ENCODE measurements at places on chromosomes 3 and 15. TPM values are rescaled to one million over a fixed set of nuclear protein-coding genes. Genes with fewer than 3 reads are reported as not detected.

DNA sequence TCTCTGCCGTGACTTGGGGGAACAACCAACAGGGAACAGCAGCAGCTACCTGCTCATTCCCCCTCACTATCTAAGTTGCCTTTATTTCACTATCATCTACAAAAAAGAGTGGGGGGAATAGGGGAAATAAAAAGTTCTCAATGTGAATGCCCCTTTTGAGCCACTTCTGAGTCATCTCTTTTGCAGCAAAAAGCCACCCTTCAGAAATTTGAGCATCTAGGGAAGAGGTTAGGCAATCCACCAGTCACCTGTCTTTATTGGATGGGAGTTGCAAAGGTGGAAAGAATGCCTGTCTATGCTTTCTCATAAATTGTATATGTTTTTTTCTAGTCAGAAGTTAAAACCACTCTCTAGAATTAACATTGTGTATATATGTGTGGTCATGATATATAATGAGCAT is 41.1 kb downstream of the GPD1L start:
- H3K4me1 ChIP-seq = no peaks in the 10 kb centered on the region
- no peak overlapping the region for H3K27ac ChIP-seq
- DNase-seq = no peak
- no peaks in the 10 kb centered on the region for H3K27me3 ChIP-seq

SPESP1 gene
- 1.0 TPM for total RNA-seq

GRCh38 chr3:37198996-37199395 is 24.6 kb upstream of the LRRFIP2 start:
- H3K4me1 ChIP-seq = no peaks in the 10 kb centered on the region
- no peaks in the 10 kb centered on the region for H3K27me3 ChIP-seq
- no peaks in the 10 kb centered on the region for H3K36me3 ChIP-seq
- no peak overlapping the region for H3K27ac ChIP-seq
- H3K4me3 ChIP-seq = no peak overlapping the region

HYAL1 gene
- 0.13 TPM for total RNA-seq

GRCh38 chr15:61031532-61031931 is 197.6 kb downstream of the RORA start:
- no peak overlapping the region for H3K27ac ChIP-seq
- H3K4me1 ChIP-seq = no peaks in the 10 kb centered on the region
- H3K4me3 ChIP-seq = no peak overlapping the region
- no peaks in the 10 kb centered on the region for H3K36me3 ChIP-seq

- H3K36me3 ChIP-seq = no peaks in the 10 kb centered on the region
- no peak for DNase-seq
- H3K27me3 ChIP-seq = no peaks in the 10 kb centered on the region
- no peak overlapping the region for H3K4me3 ChIP-seq
- no peaks in the 10 kb centered on the region for H3K4me1 ChIP-seq
Observed at GRCh38 chr15:27872355-27872754, 226.8 kb downstream of the OCA2 start.

- no peaks in the 10 kb centered on the region for H3K27me3 ChIP-seq
- H3K27ac ChIP-seq = peak within 1 kb of the TSS; percentile 70
- H3K4me1 ChIP-seq = peaks cover 17% of the 10 kb centered on the region
- no peaks in the 10 kb centered on the region for H3K36me3 ChIP-seq
- peak within 1 kb of the TSS; percentile 84 for H3K4me3 ChIP-seq
Observed at GRCh38 chr3:184154885-184155643, at the start of gene DVL3. Gene DVL3, plus strand, starts transcription at chr3:184155377. Its CDS starts 259 bp downstream, at chr3:184155636.

- no peak for DNase-seq
- no peaks in the 10 kb centered on the region for H3K4me1 ChIP-seq
- H3K36me3 ChIP-seq = no peaks in the 10 kb centered on the region
Observed at GRCh38 chr15:50137330-50137761, 18.3 kb upstream of the ATP8B4 start.

DLL4 gene
- total RNA-seq = not detected

ADAMTS7 gene
- total RNA-seq = 0.13 TPM

- H3K27me3 ChIP-seq = no peaks in the 10 kb centered on the region
- H3K36me3 ChIP-seq = peaks cover 11% of the 10 kb centered on the region
- no peak for DNase-seq
Observed at GRCh38 chr15:64695561-64695992, 79.8 kb downstream of the RBPMS2 start.

DNA sequence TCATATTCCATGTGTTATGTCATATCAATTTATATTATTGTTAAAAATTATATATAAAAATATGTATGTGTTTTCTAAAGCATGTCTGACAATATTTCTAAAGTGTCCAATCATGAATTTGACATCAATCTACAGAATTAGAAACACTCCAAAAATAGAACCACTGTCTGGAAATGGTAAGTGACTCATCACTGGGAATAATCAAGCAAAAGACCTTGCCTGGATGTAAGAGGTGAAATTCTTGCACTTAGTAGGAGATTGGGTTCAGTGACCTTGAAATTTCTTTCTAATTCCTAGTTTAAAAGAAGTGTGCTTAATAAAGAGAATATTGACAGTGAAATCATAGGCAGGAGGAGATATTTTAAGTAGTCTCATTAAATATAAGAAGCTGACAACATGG is 188.8 kb downstream of the ZNF385D start:
- H3K4me1 ChIP-seq = no peaks in the 10 kb centered on the region
- H3K27ac ChIP-seq = no peak overlapping the region
- no peak for DNase-seq
- H3K27me3 ChIP-seq = no peaks in the 10 kb centered on the region
- no peak overlapping the region for H3K4me3 ChIP-seq

RASSF1 gene
- total RNA-seq = 71.9 TPM

DNA sequence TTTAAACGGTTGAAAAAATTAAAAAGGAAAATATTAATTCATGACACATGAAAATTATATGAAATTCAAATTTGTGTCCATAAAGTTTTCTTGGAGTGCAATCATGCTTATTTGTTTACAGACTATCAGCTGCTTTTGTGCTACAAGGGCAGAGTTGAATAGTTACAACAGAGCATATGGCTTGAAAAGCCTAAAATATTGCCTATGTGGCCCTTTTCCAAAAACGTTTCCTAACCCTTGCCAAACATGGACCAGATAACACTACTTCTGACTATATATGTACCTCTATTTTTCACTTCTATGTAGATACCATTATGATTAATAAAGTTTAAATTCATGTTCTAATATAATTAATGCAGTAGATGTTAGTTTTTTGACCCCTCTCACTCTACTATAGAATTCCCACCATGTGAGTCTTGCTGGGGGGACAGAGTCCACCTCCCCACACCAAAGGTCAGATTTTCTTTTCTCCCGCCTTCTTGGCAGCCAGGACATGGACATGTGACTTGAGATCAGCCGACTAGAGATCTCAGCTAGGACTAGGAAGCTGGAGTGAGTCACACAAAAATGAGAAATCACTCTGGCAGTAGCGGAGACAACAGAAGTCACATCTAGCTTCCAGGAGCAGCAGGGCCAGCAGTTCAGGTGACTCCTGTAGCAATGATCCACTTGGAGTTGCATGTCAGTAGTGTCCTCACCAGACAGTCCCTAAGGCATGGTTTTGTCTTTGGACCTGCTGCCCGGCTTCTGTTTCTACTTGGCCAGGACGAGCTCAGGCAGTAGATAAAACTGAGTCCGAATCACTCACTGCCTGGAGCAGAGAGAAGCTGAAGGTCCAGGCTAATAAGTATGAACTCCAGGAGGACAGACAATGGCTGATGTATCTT is 22.4 kb downstream of the CIAO2A start:
- H3K27ac ChIP-seq = peak overlapping the region; percentile 45
- H3K4me3 ChIP-seq = no peak overlapping the region
- no peaks in the 10 kb centered on the region for H3K27me3 ChIP-seq
- peaks cover 6% of the 10 kb centered on the region for H3K4me1 ChIP-seq
- DNase-seq = no peak

GRCh38 chr3:122255757-122256439 is 69.2 kb upstream of the CSTA start:
- no peaks in the 10 kb centered on the region for H3K4me1 ChIP-seq
- H3K27me3 ChIP-seq = no peaks in the 10 kb centered on the region
- no peaks in the 10 kb centered on the region for H3K36me3 ChIP-seq

GRCh38 chr3:138441256-138441655 is 6.8 kb downstream of the ESYT3 start:
- no peaks in the 10 kb centered on the region for H3K36me3 ChIP-seq
- no peaks in the 10 kb centered on the region for H3K4me1 ChIP-seq
- DNase-seq = no peak
- H3K27ac ChIP-seq = no peak overlapping the region
- no peaks in the 10 kb centered on the region for H3K27me3 ChIP-seq

CSNK1G1 gene
- 25.6 TPM for total RNA-seq

DNA sequence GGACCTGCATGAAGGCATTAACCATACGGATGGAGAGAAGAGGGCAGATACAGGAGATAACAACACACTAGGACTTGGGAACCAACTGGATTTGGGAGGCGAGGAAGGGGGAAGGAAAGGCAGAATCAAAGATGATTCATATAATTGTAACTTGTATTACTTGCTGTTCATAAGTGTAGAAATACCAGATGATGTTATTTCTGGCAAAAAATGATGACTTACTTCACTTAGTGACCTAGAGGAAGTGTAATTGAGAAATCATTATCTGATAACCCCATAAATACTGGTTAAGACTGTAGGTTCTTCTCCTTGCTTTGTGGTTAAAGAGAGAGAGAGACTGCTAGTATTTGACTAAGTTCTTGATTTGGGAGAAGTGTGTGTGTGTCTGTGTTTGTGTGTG is 50.5 kb upstream of the GK5 start:
- no peaks in the 10 kb centered on the region for H3K27me3 ChIP-seq
- H3K27ac ChIP-seq = no peak overlapping the region
- no peak for DNase-seq
- H3K36me3 ChIP-seq = no peaks in the 10 kb centered on the region
- peaks cover 9% of the 10 kb centered on the region for H3K4me1 ChIP-seq

DNA sequence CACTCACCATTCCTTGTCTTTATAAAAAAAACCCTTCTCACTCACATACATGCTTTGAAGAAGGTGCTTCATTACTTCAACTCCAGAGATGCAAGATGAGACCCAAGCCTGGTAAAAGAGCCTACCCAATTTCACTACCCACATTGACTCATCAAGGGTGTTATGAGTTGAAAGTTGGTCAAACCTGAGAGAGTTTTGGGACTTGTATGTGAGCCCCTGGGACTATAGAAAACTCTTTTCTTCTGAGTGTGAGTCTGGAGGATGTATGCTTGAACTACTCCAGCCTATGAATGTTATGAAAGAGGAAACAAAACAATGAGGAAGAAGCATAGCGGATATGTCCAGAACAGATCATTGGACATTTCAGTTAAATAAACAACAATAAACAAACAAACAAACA is 106.5 kb upstream of the SATB1 start:
- no peak overlapping the region for H3K27ac ChIP-seq
- H3K4me1 ChIP-seq = no peaks in the 10 kb centered on the region
- H3K27me3 ChIP-seq = no peaks in the 10 kb centered on the region
- H3K36me3 ChIP-seq = no peaks in the 10 kb centered on the region
- DNase-seq = no peak
- no peak overlapping the region for H3K4me3 ChIP-seq

SLC9C1 gene
- not detected for total RNA-seq

DNA sequence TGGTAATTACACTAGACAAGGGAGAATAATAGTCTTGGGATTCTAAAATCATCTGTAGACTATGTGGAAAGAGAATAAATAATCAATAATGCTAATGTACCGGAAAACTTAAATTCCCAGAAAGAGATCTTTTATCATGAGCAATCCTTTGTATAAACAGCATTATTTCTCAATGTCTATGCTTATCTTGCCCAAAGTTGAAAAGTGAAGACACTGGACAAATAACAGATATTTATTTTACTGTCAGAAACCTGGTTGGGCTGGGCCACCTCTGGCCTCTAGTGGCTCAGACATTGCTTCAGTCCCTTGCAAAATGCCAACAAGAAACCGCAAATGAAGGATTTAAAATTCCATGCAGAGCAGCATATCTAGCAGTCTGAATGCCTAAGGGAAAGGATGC is 409.9 kb downstream of the FHIT start:
- no peak overlapping the region for H3K27ac ChIP-seq
- DNase-seq = no peak
- no peak overlapping the region for H3K4me3 ChIP-seq
- H3K36me3 ChIP-seq = no peaks in the 10 kb centered on the region
- H3K27me3 ChIP-seq = no peaks in the 10 kb centered on the region
